Uterine smooth muscle cell (primary cell): ENCODE measurements at places on chromosomes 1 and 21. TPM values are rescaled to one million over a fixed set of nuclear protein-coding genes. Genes with fewer than 3 reads are reported as not detected.

EXTL1 gene
- 0.44 and 0.75 TPM in 2 replicates for total RNA-seq

MPZ gene
- total RNA-seq, result 0.87 and 1.00 TPM in 2 replicates

VHLL gene
- not detected in 2 replicates for total RNA-seq

RRP1B gene
- 25.4 and 32.4 TPM in 2 replicates for total RNA-seq

NPHS2 gene
- not detected in 2 replicates for total RNA-seq

C1orf115 gene
- 2.5 and 4.2 TPM in 2 replicates for total RNA-seq

ACTL8 gene
- total RNA-seq, result 0.11 and 0.12 TPM in 2 replicates

KIF17 gene
- 2.7 and 4.6 TPM in 2 replicates for total RNA-seq

TRIM67 gene
- not detected in 2 replicates for total RNA-seq

HAPLN2 gene
- not detected in 2 replicates for total RNA-seq

ADCY10 gene
- under 0.01 TPM in 2 replicates for total RNA-seq

TTC39A gene
- total RNA-seq, result 1.4 and 2.2 TPM in 2 replicates

FAM151A gene
- total RNA-seq, result not detected in 2 replicates

SLC1A7 gene
- 0.12 TPM in 1 of 2 replicates, not detected in the other for total RNA-seq

AGBL4 gene
- total RNA-seq, result not detected in 2 replicates

LINGO4 gene
- total RNA-seq, result under 0.01 TPM in 1 of 2 replicates, not detected in the other

RGS4 gene
- 265 and 486 TPM in 2 replicates for total RNA-seq

SLC25A34 gene
- 0.44 and 0.62 TPM in 2 replicates for total RNA-seq

HMGCS2 gene
- not detected in 2 replicates for total RNA-seq

PODN gene
- total RNA-seq, result 5.6 and 35.1 TPM in 2 replicates

CNIH3 gene
- total RNA-seq, result 20.9 and 23.5 TPM in 2 replicates

TPTE gene
- not detected in 2 replicates for total RNA-seq

CD101 gene
- total RNA-seq, result under 0.01 TPM in 2 replicates

CACNA1E gene
- not detected in 2 replicates for total RNA-seq

HP1BP3 gene
- 289 and 375 TPM in 2 replicates for total RNA-seq

NBPF6 gene
- total RNA-seq, result not detected in 2 replicates

CHTOP gene
- 33.6 and 34.3 TPM in 2 replicates for total RNA-seq
